ENCODE measurements at places on chromosomes 2 and 18. TPM values are rescaled to one million over a fixed set of nuclear protein-coding genes. Genes with fewer than 3 reads are reported as not detected.
A peak's percentile ranks its signal among the peaks of the same experiment; 100 is the strongest.

Gene KRTCAP3
- 5.1 TPM for polyA plus RNA-seq

Gene GPAT2
- 0.83 TPM for polyA plus RNA-seq

Gene PIEZO2
- polyA plus RNA-seq: 21.5 TPM

Gene REG1B
- polyA plus RNA-seq: not detected

Gene CKAP2L
- 15.3 TPM for polyA plus RNA-seq

Gene CGREF1
- 6.2 TPM for polyA plus RNA-seq

Gene DSEL
- 20.3 TPM for polyA plus RNA-seq

Gene TEKT4
- not detected for polyA plus RNA-seq

Gene SPAG16
- 73.2 TPM for polyA plus RNA-seq

Gene PSMA8
- polyA plus RNA-seq: not detected

DNA sequence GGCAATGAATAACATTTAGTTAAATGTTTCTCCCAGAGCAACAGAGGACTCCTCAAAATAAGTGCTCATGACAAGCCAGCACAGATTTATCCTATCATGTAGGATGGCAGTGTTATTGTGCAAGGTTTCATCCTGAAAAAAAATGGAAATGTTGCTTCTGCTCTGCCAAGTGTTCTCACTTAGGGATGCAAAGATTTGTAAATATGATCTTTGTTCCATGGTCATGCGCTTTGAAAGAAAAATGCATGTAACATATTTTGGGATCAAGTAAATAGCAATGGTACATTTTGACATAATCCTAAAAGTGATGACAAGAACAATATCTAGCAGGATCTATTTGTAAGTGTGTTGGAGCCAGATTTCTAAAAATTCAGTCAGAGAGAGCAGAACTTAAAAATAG is 229.5 kb upstream of the CCDC150 start:
- DNase-seq: no peak

DNA sequence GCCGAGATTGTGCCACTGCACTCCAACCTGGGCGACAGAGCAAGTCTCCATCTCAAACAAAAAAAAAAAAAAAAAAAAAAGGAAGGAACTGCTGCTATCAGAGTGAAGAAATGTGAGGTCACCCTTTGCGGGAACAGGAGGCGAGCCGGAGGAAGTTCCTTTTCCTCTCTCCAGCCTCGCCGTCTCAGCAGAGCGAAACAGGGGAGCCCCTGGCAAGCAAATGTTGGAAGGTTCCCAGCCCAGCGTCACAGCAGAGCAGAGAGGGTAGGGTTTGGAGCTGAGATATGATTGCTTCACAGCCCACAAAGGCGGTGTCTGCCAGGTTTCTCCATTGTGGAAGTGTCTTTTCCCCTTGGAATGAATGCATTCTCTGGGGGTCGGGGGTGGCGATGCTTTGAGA is 28.5 kb downstream of the SLC20A1 start:
- DNase-seq: no peak

GRCh38 chr2:239886781-239887180 is 138.4 kb downstream of the NDUFA10 start:
- DNase-seq: no peak

DNA sequence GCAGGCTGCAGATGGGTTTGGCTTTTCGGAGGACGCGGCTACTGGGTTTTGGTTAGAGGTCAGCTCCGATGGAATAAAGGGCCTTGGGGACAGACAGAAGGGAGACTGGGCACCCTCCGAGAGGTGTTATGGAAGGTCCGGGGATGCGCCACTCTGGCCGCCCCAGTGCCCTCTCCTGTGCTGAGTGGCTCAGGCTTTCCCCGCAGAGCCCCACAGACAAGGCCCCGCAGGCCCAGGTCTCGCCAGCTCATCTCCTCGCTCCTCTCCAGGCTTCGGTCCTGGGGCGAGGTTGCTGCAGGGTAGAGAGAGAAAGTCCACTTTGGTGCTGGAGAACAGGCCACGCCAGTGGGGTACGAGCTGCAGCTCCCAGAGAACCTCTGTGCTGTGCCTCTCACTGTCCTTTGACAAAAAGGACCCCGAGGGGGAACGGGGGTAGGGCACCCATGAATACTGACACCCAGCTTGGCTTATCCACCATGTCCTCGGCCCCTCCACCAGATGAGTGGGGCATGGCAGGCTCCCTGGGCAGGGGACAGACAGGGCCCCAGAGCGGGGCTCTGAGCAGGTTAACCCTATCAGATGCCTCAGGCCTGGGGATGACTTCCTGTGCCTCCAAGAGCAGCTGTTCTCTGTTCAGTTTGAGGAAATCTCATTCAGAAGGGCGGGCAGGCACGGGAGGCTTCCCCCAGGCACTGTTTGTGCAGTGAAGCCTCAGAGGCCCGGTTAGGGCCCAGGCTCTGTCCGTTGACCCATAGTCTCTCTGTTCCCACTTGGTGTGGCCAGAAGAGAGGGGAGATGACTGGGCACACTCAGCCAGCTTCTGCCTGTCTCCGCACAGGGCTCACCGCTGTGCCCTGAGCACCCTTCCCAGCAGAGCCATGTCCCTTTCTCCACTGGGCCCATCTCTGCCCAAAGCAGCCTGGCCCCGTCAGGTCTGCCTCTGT is 15.7 kb upstream of the CNNM3 start:
- no peak for DNase-seq

DNA sequence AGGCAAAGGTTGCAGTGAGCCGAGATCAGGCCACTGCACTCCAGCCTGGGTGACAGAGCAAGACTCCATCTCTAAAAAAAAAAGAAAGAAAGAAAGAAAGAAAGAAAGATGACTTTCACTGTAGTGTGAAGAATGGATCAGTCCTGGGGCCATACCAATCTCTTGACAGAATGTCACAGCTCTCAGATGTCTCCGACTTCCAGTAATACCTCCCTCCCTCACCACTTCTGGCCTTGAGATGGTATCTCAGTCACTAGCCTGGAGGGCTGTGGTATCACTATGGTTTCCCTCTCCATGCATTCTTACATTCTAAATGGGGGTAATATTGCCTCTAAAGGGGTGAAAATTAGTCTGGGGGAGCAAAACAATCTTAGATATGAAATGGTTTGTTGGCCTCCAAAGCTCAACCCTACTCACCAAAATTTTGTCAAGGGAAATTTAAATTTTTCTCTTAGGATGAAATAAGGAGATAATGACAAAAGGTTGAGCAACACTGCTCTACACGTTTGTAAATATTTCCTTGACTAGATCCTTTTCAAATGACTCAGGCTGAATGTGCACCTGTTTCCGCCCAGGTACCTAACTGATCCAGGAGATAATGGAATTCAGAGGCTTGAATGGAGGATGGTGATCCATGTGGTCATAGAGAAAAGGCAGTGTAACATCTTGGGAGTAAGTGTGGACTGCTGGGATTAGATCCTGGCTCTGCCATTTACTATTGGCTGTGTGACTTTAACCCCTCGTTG is 19.9 kb upstream of the SPRED2 start:
- no peak for DNase-seq

GRCh38 chr2:6773007-6773693 is 92.6 kb downstream of the CMPK2 start:
- peak; percentile 63 for DNase-seq

DNA sequence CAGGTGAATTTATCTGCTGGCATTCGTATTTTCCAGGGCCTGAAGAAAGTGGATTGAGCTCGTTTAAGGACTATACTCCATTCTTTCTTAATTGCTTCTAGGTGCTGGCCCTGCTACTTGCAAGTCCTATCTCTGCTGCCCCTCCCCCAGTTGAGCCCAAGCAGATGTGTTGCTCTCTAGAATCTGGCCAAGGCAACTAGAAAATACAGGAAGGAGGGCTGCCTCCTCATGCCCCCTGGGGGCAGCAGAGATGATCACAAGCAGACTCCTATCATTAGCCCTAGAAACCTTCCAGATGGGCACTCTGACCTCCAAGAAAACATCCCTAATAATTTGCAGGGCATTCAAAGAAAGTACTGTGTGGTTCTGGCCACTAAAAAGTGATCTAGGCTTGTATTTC is 72.5 kb upstream of the CYP26B1 start:
- no peak for DNase-seq

- no peak for DNase-seq
Observed at GRCh38 chr2:204251998-204252376, 293.3 kb upstream of the PARD3B start.

DNA sequence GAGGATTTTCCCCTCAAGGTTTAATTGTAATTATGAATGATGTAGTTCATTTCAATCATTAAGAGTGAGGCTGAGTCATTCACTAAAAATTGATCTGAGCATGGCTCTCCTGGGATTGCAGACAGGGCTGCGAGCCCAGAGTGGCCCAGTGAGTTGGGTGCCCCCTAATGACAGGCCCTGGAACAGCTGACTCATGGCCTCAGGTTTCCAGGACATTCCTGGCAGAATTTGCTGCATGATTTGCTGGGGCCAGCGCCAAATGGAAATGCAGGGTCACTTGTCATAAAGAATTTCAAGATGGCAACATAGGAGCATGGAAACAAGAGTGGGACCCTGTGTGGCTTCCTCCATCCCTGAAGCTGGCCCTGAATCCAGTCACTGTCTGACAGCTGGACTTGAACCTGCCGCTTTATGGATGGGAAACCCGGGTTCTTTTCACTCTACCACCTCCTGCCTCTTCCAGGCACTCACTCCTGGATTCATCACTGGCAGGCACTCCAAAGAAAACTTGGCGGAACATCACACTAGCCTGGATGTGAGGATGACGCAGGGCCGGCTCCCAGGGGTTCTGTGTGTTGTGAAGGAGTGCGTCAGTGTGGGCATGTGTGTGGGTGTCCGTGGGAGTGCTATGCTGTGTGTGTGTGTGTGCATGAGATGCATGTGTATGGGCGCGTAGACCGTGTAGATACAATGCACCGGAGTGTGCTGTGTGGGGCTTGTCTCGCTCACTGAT is 15.2 kb downstream of the OTOF start:
- peak; percentile 20 for DNase-seq

- no peak for DNase-seq
Observed at GRCh38 chr2:127909019-127909418, 23.3 kb upstream of the AMMECR1L start.

DNA sequence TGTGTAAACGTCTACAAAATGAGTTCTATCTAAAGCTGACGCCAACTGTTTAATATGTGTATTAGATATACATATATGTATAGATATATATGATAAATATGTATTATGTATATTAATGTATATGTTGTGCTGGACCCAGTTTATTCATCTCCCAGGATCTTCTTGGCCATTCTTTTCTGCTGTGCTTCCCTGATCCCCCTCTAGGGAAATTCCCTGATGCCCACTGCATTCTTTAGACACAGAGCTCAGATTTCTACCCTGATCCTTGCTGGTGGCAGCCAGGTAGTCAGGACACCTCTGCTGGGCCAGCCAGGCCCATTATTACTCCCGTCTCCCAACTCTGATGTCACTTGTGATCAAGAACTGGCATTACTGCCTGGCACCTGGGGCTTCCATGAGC is 292.0 kb downstream of the PTPRM start:
- no peak for DNase-seq

DNA sequence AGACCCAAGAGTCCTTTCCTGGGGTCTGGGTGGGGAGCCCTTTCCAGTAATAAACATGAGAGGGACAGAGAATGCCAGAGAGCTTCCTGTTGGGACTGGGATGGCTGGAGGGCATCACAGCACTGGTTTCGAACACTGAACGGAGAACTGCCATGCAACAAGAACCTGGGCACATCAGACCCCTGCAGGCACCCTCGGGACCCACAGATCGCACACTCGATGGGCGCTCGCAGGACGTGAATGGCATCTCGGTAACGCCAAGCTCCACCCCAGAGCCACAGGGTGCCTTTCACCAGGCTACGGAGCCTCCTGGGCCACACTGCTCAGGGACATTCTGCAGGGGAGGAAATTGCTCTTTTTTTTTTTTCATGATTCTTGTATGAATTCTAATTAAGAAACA is 25.1 kb downstream of the SLC66A2 start:
- DNase-seq: no peak

DNA sequence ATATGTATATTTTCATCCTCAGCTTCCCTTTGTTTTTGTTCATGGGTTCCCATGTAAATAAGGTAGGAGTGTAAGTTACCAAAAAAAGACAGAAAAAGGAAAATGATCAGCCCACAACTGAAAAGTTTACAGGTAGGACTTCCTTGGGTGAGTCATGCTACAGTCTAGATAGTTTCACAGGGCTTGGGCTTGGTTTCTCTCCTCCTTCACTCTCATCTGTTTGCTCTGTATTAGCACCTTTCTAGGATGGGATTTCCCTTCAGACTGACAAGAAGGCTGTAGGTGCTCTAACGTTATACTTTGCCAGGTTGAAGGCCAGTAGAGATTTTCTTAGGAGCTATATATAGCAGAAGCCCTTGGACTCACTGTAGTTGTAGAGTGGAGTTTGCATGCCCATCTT is 57.9 kb downstream of the FAM171B start:
- no peak for DNase-seq

DNA sequence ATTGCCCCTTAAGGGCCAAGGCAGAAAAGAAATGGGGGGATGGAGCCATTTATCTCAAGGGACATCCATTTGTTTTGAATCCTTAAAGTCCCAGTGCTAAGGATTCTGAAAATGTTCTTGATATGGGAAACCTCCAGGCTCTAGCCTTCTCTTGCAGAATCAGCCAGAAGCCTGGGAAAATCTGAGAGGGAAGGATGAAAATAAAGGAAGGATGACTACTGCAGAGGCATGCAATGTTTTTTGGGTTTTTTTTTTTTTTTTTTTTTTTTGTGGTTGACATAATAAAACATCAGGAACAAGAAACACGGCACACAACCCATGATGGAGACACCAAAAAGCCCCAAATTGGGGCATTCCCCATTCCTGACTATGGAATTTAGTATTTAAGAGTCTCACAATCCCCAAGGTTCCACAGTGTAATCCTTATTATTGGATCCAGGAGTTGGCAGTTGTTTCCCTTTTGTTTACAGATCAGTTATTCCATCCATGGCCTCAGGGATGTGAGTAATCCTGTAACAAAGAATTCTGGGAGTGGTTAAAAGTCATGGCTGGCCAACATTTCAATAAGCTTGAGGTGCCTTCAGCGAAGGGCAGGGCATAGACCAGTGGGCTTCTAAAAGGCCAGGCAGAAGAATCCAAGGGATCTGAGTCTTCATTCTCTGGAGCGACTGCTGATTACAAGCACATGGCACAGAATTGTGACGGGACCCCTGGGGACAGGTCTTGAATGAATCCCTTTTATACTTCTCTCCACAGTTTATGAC is 337.5 kb downstream of the GULP1 start:
- no peak for DNase-seq

- no peak for DNase-seq
Observed at GRCh38 chr2:88321449-88322248, 130.8 kb downstream of the FOXI3 start.

DNA sequence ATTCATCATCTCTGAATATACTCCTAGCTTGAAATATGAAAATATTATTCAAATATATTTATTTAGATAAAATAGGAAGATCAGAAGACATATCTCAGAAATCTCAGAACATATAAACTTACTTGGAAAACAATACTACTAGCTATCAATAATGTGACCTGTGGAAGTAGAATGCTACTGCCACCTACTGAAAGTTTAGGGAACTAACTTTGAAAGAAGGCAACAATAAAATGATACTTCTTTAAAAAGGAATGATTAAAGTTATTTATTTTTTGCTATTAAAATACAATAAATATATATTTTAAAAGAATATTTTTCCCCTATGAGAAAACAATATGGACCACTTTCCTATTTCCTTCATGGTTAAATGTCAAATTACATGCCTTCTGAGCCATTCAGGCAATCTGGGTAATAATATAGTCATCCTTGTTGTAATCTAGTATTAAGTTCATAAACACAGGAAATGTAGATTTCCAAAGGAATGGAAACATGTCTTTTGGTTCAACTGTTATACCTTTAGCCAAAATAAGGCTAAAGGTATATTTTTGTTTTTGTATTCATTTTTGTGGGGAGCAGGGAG is 26.0 kb downstream of the ACADL start:
- DNase-seq: no peak

- no peak for DNase-seq
Observed at GRCh38 chr2:168002021-168002553, 245.3 kb downstream of the STK39 start.

- no peak for DNase-seq
Observed at GRCh38 chr2:237198164-237198855, 112.6 kb downstream of the COPS8 start.

Measured in renal cortex interstitium (tissue), 15 donors.